ENCODE measurements at places on chromosomes 12 and 14.
A peak's percentile ranks its signal among the peaks of the same experiment; 100 is the strongest.

DNA sequence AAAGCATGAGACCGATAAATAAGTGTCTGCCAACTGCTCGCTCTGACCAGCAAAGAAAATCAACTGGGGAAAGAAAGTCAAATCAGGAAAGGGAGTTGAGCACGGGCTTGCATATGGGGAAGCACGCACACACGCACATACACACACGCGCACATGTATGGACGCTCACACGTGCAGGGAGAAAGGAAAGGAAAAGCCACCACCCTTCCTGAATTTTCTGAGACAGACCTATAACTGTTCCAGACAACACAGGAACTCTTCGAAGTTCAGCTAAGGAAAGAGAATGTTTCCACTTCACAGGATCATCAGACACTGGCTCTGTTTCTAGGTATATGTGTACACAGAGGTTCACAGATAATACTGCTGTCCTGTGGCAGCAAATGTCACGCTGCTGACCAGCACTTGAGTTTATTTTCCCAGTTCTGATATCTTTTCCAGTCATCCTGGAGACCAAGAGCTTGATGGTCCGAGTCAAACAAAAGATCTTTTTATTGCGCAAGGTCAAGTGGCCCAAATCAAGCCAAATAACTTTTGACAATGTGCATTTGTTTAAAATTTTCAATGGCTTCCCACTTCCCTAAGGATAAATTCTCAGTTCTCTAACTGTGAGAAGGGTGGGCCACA, 82.1 kb upstream of the TMCC3 start:
- no peak for DNase-seq

DNA sequence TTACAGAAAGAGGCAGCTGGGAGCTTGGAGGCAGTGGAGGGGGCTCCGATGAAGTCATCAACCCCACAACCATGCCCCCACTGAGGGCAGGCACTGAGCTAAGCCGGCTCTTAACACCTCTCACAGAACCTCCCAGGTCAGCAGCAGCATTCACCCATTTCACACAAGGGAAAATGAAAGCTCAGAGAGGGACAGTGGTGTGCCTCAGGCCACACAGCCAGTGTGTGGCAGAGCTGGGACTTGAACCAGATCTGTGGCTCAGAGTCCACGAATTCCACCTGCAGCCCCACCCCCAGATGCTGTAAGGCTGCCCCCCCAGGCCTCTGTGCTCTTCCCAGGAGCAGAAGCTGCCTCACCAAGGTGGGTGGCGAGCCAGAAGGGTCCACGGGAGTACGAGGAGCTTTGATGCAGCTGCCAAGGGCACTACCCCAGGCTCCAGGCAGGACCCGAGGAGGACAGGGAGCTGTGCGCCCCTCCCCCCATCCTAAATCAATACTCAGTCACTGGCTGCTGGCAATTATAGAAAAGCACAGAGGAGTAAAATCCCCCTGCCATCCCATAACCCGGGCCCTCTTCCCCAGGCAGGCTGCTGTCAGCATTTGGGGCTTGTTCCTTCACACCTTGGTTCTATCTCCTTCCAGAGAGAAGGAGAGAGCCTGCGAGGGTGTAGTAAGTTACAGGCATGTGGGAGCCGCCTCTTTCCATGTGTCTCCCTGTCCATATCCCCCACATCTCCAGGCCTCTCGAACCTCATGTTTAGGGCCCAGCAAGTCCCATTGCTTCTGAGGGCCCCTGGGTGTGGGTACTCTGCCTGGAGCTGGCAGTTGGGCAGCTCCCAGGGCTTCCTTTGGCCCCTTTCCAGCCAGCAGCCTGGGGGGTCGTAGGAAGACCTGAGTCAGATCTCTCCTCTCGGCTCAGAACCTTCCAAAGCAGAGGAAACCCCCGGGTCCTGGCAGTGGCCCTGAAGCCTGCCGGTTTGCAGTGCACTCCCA, 47.6 kb downstream of the FAM222A start:
- no peak for DNase-seq

DNA sequence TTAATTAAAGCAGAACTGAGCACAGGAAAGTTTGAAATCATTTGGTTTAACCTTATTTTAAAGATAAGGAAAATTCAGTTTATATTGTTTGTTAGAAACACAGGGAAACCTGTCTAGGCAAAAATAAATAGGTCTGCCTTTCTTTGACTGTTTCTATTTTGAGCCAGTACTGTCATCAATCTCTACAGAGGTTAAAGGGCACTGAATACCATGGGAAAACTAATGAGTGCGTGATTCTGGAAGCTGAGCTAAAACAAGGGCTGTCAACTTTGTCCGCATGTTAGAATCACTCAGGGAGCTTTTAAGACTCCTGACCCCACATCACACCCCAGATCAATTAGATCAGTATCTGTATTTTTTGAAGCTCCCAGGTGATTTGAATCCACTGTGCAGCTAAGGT, 38.8 kb downstream of the NOPCHAP1 start:
- DNase-seq = no peak

- no peak for DNase-seq
Measured at GRCh38 chr12:47725893-47726292, 603 bp upstream of the ENDOU start.

GRCh38 chr12:9122091-9122609, 6.4 kb upstream of the A2M start:
- DNase-seq = no peak

DNA sequence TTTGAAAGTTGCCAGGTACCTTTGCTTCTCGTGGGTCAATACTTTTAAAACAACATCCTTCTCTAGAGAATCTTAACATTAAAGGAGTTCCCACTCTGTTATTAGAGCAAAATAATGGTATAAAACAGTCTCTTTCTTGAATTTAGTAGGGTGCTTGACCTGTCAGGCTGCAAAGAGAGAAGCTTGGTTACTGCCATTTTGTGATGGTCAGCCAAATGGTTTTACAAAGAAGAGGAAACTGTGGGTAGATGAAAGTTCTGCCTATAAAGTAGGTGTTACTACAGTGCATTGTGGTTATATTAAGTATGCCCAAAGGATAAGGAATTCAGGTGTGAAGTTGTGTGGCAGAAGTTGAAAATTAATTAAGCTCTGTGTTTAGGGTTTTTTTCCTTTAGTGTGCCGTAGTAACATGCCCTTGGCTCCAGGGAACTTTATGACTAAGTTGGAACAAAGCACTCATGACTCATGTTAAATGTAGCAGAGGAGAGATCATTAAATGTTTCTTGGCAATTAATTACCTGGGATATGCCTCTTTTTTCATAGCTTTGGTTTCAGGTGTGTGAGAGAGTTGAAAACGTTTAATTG, 354.0 kb upstream of the KITLG start:
- peak; percentile 16 for DNase-seq

GRCh38 chr14:95307402-95308041, 12.2 kb downstream of the CLMN start:
- no peak for DNase-seq

- DNase-seq = no peak
Measured at GRCh38 chr12:25023808-25024207, 74.9 kb upstream of the BCAT1 start.

DNA sequence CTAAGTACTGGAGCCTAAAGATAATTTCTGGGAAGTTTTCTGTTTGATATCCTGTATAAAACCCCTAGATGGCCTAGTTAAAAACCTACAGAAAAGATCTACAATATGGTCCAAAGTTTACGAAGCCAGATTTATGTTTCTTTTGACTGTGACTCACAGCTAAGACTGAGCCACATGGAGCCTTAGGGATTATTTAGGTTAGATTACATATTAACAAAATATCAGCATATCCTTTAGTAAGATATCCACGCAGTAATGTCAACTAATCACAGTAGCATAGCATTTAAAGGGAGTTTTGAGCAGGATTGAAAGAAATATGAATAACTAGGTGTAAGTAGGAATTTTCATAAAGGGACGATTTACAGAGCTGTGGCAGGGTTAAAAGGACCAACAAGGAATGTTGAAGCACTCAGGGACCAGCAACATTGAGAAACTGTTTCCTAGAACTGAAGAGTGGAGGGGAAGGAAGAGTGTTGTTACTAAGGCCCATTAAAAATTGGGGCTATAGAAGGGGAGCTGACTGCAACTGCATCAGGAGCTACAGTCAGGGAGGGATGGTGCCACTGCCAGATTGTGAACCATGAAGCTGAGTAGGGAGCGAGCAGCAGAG, 155.5 kb downstream of the DACT1 start:
- no peak for DNase-seq

- no peak for DNase-seq
Measured at GRCh38 chr14:92041203-92041602, 1.3 kb upstream of the TRIP11 start.

GRCh38 chr12:57603815-57604453, 690 bp upstream of the DTX3 start:
- DNase-seq = no peak

GRCh38 chr12:52631676-52632459, 13.5 kb upstream of the KRT73 start:
- DNase-seq = no peak

GRCh38 chr12:94621662-94622359, 28.5 kb downstream of the TMCC3 start:
- DNase-seq = peak; percentile 26

- DNase-seq = no peak
Measured at GRCh38 chr14:79278798-79279644, 932.3 kb downstream of the DIO2 start.

GRCh38 chr14:66444271-66444927, 41.8 kb upstream of the CCDC196 start:
- no peak for DNase-seq

DNA sequence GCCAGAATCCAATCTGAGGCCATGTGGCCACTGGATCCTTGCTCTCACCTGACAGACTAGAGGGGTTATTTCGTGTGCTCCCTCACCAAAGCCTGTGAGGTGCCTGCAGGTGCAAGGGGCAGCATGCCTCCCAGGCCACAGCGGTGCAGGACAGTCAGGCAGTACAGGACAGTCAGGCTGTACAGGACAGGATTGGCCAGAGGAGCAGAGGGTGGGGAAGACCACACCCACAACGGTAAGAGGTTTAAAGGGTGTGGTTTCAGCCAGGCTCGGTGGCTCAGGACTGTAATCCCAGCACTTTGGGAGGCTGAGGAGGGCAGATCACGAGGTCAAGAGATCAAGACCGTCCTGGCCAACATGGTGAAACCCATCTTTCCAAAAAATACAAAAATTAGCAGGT, 3.1 kb upstream of the BRF1 start:
- no peak for DNase-seq

DNA sequence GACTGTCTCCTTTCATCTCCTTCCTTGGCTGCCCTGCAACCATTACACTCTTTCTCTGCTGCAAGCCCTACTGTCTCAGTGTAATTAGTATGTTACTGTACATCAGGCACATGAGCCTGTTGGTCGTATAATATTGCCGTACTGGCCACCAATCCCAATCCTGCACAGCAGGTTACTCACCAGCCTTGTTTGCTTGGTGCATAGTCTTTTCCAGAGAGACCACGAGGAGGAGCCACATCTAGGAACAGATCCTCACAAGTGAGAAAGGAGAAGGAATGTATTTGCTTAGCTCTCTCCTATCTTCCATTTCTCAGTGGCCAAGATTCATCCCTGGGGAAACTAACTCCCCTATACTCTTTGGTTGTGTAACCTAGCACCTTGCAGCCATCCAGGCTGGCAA, 33.0 kb upstream of the BICDL1 start:
- DNase-seq = no peak

DNA sequence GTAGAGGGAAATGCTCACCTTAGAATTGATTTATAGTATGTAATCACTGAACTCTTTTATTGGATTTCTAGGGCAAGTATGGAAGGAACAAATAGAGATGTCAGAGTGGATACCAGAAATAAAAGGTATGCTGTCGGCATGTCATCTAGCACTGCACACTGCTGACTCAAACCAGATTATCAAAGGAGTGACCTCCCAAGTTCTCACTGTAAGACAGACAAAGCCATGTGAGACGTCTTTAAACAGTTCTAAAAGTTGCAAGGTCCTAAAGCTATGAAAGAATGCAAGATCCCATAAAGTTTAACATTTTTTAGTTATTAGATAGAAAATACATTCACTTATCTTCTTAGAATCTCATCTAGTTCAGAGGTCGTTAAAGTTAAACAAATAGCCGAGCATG, 70.0 kb upstream of the CPM start:
- DNase-seq = no peak

GRCh38 chr12:124703856-124704255, 136.4 kb upstream of the NCOR2 start:
- DNase-seq = no peak

All from Calu3 (cell line).